ENCODE measurements at places on chromosomes 5 and 9.
A peak's percentile ranks its signal among the peaks of the same experiment; 100 is the strongest.

- DNase-seq, result no peak
Measured at GRCh38 chr9:138077898-138078540, 200.4 kb downstream of the CACNA1B start.

DNA sequence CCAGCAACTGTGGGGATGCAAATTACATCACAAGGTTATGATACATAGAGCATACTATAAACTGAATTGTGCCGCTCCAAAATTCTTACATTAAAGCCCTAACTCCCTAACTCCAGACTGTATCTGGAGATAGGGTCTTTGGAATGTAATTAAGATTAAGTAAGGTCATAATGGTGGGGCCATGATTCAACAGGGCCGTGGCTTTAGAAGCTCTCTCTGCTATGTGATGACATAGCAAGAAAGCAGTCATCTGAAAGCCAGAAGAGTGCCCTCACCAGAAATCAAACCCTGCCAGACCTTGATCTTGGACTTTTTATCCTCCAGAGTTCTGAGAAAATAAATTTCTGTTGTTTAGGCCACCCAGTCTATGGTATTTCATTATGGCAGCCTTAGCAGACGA, 123.9 kb downstream of the FBXL17 start:
- DNase-seq, result peak; percentile 49

DNA sequence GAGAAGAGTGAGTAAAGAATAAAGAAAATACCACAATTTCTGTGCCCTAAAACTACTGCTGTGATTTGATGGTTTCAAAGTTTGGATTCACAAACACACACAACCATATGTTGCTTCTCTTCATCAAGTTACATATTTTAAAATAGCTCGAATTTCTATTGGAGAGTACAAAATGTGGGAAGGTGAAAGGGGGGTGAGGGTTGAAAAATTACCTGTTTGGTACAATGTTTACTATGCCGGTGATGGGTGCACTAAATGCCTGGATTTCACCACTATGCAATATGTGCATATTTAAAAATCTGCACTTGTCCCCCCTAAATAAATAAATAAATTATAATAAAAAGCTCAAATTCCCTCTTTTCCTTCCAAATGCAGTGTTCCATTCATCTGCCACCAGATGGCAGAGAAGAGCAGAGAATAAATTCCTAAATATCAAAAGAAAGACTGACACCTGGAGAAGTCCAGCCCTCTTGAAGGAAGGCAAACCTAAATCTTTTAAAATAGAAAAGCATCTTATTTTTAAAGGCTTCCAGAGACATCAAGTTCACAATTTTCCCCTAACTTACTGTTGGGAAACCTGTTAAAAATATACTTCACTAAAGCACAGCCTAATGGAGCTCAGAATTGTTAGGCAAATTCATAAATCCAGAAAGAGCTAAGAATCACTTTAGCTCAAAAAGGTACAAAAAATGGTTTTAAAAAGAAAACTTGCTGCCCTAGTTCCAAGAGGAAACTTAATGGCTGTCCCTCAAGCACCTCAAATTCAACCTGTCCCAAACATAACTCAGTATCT, 24.8 kb upstream of the HNRNPA0 start:
- peak; percentile 46 for DNase-seq

DNA sequence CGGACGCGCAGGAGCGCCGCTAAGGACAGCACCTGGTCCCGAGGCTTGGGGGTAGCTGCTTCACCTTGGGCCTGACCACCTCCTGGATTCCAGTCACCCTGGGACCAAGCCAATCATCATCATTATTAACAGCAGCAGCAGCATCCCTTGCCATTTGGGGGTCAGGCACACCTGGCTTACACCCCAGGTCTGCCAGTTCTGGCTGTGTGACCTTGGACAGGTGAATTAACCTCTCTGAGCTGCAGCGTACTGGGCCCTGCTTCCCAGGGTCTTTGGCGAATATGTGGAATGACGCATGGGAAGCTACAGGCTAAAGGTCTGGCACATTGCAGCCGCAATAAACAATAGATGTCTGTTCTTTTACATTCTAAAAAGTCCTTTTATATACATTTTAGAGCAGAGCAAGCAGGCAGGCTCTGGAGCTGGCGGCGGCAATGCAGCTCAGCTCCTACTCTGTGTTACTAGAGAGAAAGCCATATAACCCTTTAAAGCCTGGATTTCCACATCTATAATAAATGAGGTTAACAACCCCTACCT, 97.8 kb upstream of the CPLX2 start:
- no peak for DNase-seq

Data from fibroblast of skin of scalp (primary cell).